ENCODE measurements at places on chromosomes 7 and 10.

DNA sequence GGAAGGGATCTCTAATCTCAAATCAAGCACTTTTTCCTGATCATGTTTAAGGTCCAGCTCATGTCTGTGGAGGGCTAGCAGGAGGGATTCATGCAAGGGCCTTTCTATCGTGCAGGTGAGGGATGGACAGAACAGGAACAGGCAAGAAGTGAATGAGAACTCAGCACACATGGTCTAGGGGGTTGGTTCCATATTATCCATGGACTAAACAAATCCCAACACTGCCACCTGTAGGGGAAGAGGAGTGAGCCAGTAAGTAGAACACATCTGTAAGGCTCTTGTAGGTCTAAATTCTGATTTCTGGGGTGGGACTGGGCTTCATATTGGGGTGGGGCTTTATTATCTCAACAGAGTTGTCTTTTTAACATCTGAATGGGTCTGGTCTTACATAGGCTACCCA is 138.0 kb upstream of the TARP start:
- DNase-seq, result no peak

GRCh38 chr10:54009672-54010071 is 791.4 kb downstream of the PCDH15 start:
- no peak for DNase-seq

GRCh38 chr10:74728225-74728624 is 98.2 kb upstream of the KAT6B start:
- no peak for DNase-seq

GRCh38 chr10:44262551-44263251 is 122.2 kb downstream of the CXCL12 start:
- DNase-seq, result no peak

GRCh38 chr10:128662520-128662919 is 536.3 kb upstream of the MKI67 start:
- no peak for DNase-seq

GRCh38 chr10:131641231-131641630 is 259.6 kb upstream of the PPP2R2D start:
- DNase-seq, result peak; percentile 43

- DNase-seq, result no peak
These were observed 109.8 kb downstream of the GRID1 start for GRCh38 chr10:86256690-86257315.

DNA sequence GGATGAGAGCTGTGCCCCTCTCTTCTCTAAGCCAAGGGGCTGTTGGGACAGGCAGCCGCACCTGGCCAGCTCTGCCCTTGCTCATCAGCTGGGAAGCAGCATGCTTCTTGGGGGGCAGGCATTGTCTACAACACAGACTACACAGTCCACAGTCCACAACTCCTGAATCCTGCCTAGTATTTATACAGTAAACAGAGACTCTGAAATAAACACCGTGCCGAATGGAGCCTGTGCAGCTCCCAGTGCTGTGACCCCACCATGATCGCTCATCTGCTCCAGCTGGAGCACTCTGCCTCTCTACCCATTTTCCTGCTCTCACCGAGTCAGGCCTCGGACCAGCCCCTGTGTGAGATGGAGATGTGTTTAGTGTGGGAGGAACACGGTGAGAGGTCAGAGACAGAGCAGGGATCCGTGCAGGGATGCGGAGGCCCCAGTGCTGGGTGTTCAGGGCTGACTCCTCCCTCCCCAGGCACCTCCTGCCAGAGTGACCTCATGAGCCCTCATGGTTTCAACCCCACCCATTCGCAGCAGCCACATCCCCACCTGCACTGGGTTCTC is 608.0 kb downstream of the DNAJB6 start:
- no peak for DNase-seq

- no peak for DNase-seq
These were observed 35.0 kb downstream of the GPR141 start for GRCh38 chr7:37718585-37718984.

- DNase-seq, result no peak
These were observed 109.9 kb downstream of the PLXNA4 start for GRCh38 chr7:132466367-132466766.

GRCh38 chr7:49631071-49631815 is 142.2 kb upstream of the VWC2 start:
- no peak for DNase-seq

- DNase-seq, result no peak
These were observed 141.8 kb upstream of the GPR22 start for GRCh38 chr7:107327986-107328569.

DNA sequence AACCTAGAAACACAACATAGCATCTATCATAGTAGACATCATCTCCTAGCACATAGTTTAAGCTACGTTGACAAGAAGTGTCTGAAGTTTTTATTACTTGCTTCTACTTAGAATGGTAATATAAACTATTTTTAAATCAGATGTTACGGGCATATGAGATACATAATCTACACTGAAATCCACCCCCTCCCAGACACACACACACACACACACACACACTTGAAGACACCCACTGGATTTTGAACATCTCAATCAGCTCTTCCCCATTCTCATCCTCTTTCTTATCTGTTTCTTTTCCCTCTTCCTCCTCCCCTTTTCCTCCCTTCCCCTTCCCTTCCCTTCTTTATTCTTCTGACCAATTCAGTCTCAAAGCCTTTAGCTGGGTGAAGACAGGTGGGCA is 175.9 kb downstream of the PAXIP1 start:
- DNase-seq, result no peak

- DNase-seq, result no peak
These were observed 135.7 kb downstream of the SDK1 start for GRCh38 chr7:3436746-3437145.

GRCh38 chr10:97805949-97806348 is 34.1 kb upstream of the SFRP5 start:
- DNase-seq, result no peak

DNA sequence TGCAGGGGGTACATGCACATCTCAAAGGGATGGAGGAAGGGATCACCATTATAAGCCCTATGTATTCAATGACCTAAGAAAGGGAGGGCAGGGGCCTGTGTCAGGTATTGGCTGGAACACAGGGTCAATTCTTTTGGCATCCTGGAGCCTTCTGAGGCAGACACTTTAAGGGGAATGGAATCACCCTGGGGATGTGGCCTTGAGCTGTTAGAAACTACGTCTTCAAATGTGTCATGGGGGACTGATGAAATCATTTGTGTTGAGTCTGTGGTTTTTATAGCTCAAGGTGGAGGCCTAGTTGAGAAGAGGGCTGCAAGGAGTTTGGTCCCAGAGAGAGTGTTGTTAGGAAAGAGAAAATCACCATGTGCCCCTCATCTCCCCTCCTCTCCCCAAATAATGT is 206.1 kb upstream of the CELF2 start:
- DNase-seq, result no peak

DNA sequence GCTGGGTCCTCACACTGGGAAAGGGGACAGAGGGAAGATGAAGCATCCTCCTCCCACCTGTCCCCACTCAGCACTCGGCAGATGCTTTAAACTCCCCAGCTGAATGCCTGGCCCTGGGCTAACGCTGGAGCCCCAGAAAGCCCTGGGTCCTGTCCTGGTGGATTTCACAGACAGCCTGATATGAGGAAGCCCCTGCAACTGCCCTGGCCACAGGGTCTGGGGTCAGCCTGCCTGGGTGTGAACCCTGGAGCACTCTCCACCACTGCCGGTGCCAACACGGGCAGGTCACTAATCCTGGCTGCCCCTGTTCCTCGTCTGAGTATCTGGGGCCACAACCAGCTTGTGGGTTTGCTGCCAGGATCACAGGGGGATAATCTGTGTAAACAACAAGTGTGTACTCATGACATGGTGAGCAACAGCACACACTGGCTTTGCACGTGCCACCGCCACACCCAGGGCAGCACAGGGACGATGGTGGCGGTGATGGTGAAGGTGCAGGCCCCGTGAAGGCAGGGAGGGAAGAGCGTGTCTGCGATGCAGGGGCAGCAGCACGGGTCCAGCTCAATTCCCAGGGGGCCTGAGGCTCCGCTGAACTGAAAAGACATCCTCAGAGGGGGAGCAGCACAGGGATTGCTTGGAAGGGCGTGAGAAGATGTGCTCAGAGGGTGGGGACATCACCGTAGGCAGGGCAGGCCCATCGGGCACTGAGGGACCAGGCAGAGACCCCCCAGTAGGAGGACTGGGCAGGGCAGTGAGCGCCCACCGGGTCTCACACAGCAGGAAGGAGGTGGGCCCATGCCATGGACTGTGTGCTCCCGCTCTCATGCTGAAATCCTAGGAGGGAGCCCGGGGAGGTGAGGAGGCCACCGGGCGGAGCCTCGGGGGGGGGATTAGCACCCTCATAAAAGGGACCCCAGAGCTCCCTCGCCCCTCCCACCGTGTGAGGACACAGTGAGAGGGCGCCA is 238.7 kb downstream of the MAD1L1 start:
- DNase-seq, result no peak

DNA sequence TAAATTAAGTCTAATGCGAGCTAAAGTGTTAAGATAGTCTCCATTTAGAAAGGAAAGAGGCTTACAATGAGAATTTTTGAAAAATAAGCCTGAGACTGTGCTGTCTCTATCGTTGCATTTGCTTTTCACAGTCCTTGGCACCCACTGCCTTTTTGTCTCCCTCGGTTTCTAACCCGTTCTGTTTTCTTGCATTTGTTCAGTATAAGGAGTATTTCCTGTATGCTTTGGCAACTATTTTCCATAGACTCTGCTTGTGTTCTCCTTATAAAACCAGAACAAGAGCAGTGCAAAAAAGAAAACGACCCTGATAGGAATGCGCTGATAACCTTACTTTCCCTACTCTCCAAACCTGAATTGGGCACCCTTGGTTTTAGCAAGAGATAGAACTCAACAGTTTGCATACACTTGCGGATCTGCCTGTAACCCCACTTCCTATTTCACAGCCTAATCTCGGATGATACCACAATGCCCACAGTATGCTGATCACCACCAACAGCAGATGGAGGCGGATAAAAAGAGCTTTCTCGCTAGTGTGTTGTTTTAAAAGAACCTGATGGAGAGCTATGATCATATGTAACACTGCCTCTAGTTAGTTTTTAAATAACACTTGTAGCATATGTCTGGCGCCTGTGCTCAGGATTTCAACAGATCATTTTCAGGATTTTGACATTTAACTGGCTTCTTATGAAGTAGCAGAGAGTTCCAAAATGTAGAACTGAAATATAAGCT is 1.6 kb upstream of the ARHGAP12 start:
- DNase-seq, result no peak

DNA sequence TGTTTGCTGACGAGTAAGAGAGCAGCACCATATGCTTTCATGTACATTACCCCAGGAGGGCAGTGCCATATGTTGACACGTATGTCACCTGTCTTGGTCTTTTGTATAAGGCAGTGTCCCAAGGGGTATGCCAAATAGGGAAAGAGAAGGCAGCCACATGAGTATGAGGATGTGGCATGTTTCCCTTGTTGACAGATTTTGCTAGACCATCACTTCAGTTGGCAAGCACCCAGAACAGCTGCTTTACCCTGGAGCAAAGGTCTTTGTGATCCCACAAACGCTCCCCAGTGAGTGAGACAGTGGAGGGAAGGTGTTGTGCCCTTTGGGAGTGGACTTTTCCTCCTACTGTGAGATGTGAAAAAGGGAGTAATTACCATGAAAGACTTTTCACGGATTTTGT is 350.1 kb downstream of the ETV1 start:
- peak; percentile 98 for DNase-seq

All from NCI-H748 treated with DMSO at 0.1 percent for 48 hours (cell line).